ENCODE measurements at places on chromosomes 13 and 19. TPM values are rescaled to one million over a fixed set of nuclear protein-coding genes. Genes with fewer than 3 reads are reported as not detected.

Gene FAM32A
- 65.9 TPM for total RNA-seq

Gene ZNF135
- total RNA-seq = 18.4 TPM

Gene ITGBL1
- total RNA-seq = 2.6 TPM

Gene DKKL1
- total RNA-seq = 1.5 TPM

Gene LRRC63
- total RNA-seq = 0.12 TPM

Gene NCR1
- 0.70 TPM for total RNA-seq

Gene F10
- 16.6 TPM for total RNA-seq

Gene TUBA3C
- total RNA-seq = not detected

Gene RNF113B
- total RNA-seq = not detected

Gene ZNF579
- total RNA-seq = 10.0 TPM

Gene CGB1
- not detected for total RNA-seq

Gene ATXN8OS
- total RNA-seq = not detected
